Islet precursor cell (in vitro differentiated cells): ENCODE measurements at places on chromosomes 11 and 22.
A peak's percentile ranks its signal among the peaks of the same experiment; 100 is the strongest.

- DNase-seq: no peak
Measured at GRCh38 chr22:22988785-22989184, 81.5 kb upstream of the GNAZ start.

DNA sequence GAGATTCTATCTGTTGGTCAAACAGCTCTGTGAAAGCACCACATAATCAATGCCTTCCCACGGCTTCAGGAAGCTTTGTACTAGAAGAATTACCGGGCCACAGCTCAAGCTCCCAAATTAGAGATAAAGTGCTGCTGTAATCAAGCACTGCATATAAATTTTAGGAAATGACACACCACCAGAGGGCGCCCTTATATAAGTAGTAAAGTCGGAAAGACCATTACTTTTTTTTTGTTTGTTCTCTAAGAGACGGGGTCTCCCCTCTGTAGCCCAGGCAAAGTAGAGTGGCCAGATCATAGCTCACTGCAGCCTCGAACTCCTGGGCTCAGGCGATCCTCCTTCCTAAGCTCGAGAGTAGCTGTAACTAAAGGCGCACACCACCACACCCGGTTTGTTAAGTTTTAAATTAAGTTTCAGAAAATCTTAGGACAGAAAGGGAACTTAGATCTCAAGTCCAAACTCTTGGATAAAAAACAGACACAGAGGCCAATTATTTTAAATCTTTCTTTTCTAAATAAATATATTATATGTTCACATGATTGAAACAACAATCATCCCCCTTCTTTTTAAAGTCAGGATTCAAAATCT is 32.6 kb downstream of the PRCP start:
- DNase-seq: peak; percentile 80

DNA sequence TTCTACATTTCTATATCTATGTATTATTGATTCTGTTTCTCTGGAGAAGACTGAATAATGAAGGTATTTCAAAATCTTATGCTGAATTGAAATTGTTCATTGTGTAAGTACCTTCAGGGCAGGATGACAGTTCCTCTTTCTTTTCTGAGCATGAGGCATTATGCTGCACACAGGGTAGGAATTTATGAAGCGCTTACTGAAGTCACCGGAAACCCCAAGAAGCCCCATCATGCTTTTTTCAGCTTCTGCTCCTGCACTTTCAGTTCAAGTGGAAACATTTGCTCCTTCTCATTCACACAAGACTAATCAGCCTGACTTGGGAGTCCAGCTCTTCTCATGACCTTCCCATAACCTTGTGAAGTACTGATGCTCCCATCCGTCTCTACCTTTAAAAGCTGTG is 314.7 kb upstream of the SORL1-AS1 start:
- DNase-seq: no peak

DNA sequence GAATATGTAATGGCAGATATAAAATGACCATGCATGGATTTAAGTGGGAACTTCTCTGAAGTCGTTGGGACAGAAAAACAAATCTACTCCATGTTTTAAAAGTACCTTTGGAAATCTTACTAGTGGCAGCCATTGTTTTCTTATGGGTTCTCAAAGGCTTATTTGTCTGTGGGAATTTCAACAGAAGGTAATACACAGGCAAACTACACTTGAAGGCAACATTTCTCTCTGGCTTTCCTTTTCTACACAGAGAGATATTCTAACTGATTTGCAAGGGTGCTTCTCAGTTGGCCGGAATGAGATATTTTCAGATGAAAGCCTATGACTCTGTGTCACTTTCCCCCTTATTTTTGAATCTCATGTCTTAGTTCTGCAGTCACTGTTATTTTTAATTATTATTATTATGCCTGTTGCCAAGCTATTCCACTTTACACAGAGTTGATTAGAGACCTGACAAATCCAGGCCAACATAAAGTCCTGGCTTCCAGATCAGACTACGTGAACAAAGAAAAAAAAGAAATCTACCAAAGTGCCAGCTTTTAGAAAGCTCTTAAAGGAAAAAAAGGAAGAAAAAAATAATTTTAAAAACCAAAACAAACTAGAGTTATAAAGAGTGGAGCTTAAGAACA is 18.9 kb upstream of the PSMA1 start:
- DNase-seq: no peak

GRCh38 chr11:134517621-134518293 is 105.7 kb upstream of the B3GAT1 start:
- DNase-seq: no peak

GRCh38 chr11:108754901-108755625 is 90.2 kb downstream of the DDX10 start:
- no peak for DNase-seq

- DNase-seq: no peak
Measured at GRCh38 chr22:27578937-27579617, 222.5 kb downstream of the MN1 start.

DNA sequence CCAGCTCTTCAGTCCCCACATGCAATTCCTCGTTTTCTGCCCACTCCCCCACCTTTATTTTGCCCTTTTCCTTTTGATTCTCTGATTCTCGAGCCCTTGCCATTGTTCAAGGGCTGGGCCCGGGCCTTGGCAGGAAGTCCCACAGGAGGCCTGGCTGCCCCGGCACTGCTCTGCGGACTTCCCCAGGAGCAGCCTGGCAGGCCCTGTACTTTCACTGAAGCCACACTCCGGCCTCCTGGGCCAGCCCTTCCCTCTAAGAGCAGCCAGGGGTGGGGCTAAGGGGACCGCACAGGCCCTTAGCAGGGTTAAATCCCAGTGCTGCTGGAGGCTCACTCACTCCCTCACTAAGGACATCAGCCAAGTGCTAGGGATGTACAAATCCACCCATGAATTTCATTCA is 4.1 kb downstream of the LRRC32 start:
- DNase-seq: peak; percentile 77

- DNase-seq: peak; percentile 50
Measured at GRCh38 chr11:72245263-72245816, 1.4 kb upstream of the PHOX2A start.

DNA sequence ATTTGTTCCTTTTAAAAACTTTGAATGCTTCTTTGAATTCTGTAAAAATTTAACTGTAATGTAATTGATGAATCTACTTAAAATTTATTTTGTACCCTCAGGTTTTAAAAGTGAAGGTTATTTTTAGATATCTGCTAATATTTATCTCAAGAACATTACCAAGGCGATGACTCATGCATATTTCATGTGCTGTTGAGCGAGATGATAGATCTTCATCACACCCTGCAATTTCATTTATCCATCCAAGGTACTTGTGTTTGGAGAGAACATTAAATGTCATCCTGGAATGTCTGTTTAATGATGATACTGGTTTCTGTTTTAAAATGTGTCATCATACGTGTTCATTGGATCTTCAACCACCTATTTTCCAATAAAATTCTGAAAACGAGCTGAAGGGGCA is 6.7 kb upstream of the OOSP4A start:
- DNase-seq: no peak

- peak; percentile 70 for DNase-seq
Measured at GRCh38 chr22:39932918-39933649, 27.1 kb upstream of the TMA7B start.

DNA sequence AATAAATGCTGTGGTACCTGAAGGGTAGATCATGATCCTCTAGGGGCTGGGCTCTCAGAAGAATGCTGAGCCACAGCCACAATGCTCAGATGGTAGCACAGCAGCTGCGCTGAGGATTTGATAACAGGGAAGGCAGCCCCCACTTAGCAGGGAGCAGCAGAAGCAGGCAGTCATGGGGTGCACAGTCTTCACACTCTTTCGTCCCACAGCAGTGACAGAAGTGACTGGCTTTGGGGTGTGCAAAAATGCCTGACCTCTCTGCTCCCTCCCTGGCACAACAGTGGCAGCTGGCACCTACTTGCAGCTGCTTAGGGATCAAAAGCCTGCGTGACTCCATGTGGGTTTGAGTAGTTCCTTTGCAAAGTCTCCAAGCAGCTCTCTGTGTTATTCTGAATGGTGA is 1349.8 kb upstream of the RAG2 start:
- DNase-seq: no peak

GRCh38 chr22:40620464-40621046 is 16.0 kb downstream of the MRTFA start:
- DNase-seq: no peak

DNA sequence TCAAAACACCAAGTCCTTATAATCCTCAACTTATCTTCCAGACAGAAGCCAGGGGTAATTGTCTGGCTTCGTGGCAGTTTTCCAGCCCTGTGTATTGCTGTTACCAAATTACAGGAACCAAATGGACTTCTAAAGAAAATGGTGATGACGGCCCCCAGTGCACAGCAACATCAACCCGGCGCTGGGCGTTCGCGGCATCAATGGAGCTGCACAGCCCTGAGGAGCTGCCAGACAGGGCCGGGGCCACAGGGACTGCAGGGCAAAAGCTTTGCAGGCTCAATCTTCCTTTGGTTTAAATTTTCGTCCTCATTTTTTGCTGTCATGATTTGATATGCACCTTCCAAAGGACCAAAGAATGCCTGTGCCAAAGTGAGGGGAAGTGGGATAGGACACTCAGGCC is 292.5 kb downstream of the BRD1 start:
- DNase-seq: peak; percentile 43

GRCh38 chr22:25386538-25386884 is 167.1 kb downstream of the CRYBB2 start:
- no peak for DNase-seq

- DNase-seq: peak; percentile 84
Measured at GRCh38 chr22:50526108-50526833, 873 bp upstream of the SCO2 start.

DNA sequence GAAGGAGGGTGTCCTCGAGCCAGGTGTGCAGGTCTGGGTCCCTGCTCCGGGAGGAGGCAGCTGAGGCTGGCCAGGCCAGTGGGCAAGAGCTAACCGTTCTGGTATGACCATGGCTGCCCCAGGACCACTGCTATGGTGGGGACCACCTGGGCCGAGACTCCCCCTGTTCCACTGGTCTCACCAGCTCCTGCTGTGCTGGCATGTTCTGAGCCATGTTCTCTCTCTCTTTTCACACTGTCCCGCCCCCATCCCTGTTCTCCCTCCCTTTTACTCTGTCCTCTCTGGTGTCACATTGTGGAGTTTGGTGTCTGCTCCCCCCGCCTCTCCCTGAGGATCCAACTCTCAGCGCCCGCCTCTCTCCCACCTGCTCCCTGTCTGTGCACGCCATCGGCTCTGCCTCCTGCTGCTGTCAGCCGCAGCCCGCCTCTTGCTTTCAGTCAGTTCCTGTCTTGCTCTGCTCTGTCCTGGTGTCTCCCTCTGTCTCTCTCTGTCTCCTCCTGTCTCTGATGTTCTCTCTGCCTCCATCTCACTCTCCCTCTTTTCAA is 66.4 kb downstream of the LRRC32 start:
- DNase-seq: peak; percentile 41

GRCh38 chr11:61083601-61084147 is 18.6 kb upstream of the CD5 start:
- no peak for DNase-seq

- DNase-seq: no peak
Measured at GRCh38 chr22:46802608-46803027, 40.2 kb downstream of the TBC1D22A start.

- peak; percentile 80 for DNase-seq
Measured at GRCh38 chr22:46731246-46732040, 6.6 kb downstream of the CERK start.

DNA sequence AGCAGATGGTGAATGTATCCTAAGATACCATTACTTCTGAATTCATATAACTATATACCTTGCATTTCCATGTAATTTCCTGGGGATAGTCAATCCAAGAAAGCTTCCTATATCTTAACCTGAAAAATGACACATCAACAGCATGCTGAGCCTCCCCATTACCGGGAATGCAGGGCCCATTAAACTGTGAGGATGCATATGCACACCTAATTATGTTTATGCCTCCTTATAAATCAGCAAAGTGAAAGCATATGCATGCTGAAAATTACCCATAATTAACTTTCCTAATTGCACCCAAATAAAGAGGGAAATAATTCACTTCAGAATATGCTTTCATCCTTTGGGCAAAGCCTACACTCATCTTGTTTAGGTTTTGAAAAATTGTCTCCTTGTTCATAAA is 663.0 kb downstream of the KCNA4 start:
- DNase-seq: no peak

- peak; percentile 70 for DNase-seq
Measured at GRCh38 chr11:63985812-63986155, 454 bp upstream of the OTUB1 start.

- DNase-seq: no peak
Measured at GRCh38 chr11:70001246-70001645, 76.9 kb upstream of the ANO1 start.

GRCh38 chr22:18975434-18976196 is 39.5 kb upstream of the PRODH start:
- DNase-seq: no peak

GRCh38 chr22:31895411-31896123 is 48.8 kb upstream of the YWHAH start:
- DNase-seq: no peak

DNA sequence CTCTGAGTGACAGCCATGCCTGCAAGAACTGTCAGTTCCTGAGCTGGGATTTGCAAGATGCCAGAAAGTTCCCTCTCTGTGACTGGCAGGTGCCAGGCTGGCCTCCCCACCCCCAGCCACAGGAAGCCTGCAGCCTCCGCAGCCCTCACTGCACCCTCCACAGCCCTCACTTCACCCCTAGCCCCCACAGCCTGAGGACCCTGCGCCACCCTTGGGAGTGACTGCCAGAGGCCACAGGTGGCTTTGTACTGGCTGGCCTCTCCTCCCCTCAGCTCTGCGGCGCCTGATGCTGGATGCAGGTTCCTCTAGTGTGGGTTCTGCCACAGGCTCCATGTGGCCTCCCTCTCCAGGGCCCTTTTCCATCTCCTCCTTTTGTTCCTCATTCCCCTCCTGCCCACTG is 28.7 kb downstream of the MPPED1 start:
- DNase-seq: no peak

- no peak for DNase-seq
Measured at GRCh38 chr11:30017445-30017895, 640 bp upstream of the KCNA4 start.

DNA sequence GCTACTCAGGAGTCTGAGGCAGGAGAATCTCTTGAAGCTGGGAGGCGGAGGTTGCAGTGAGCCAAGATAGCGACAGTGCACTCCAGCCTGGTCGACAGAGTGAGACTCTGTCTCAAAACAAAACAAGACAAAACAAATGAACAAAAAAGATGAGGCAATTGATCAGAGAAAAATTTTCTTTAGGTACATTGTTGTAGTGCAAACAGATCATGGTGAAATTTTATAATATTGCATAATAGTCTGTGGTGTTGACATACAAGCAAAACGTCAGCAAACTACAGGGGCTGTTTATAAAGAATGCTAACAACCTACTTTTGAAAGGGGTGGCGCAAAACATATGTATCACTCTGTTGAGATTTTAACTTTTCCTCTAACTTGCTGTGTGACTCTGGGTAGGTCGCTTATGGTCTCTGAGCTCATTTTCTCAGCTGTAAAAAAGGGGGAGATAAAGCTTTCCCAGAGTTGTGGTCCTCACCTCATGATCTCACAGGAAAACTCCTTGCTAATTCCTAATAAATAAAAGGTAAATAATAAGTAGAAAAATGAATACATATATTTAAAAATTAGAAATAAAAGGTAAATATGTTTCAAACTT is 64.8 kb upstream of the NUP160 start:
- DNase-seq: no peak

- no peak for DNase-seq
Measured at GRCh38 chr11:30245621-30246020, 14.8 kb downstream of the FSHB start.
